ENCODE measurements at places on chromosomes 11 and 22. TPM values are rescaled to one million over a fixed set of nuclear protein-coding genes. Genes with fewer than 3 reads are reported as not detected.

- DNase-seq, result no peak
These were observed 21.0 kb upstream of the ADSL start for GRCh38 chr22:40325315-40325714.

DNA sequence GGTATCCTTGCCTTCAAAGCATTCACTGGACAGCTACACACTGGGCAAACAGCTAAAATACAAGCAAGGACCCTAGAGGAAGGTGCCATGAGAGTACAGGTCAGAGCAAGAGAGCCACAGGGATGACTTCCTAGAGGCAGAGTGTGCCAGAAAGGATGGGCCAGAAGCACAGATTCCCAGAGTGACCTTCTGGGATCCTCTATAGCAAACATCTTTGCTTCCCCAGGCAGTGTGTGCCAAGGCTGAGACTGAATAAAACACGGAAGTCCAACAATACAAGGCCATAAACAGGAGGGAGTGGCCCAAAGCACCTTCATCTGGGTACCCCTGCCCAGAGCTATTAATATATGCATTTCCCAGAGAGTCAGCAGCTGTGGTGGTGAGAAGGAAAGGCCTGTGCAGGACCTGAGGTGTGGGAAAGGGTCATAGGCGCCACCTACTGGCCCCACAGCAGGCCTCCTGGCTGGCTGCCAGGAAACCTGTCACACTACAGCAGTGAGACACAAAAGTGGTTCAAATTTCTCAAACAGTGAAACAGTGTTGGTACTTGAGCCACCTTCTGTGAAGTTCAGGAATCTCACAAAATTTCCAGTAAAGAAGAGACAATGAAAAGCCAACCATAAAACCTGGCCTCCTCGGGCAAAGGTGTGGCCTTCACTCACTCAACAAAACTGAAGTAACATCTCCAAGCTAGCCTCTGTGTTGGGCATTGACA is 20.3 kb downstream of the CLPB start:
- peak; percentile 59 for DNase-seq

GRCh38 chr22:31826443-31826842 is 72.6 kb downstream of the DEPDC5 start:
- no peak for DNase-seq

DNA sequence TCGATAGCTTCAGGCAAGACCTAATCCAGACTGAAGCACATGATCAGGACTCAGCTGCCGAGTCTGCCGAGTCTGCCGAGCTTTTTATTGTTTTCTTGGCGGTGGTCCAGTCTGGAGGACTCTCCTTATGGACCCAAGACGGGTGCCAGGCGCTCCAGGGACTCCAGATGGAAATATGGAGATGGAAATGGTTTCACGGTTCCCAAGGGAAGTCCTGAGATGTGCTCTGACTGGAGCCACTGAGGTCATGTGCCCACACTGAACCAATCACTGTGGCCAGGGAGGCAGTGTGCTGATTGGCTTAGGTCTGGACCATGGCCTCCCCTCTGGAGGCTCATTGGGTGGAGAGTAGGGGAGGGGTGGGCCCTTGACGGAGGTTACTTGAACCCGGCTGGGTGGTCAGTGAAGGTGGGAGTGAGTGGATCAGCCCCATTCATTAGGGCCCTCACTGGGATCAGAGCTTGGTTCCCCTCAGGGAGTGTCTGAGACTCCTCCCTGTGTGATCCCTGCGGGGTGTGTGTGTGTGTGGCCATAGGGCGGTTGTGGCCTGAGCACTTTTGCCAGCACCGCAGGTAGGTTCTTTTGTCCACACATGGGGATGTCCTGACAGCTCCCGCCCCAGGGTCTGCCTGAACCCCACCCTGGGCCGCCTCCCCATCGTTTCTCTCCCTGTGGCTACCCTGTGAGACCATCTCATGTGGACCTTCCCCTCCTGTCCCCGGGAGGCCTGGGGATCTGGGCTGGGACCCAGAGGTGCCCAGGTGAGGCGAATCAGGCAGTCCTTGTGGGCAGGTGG is 14.0 kb downstream of the RPS6KA4 start:
- DNase-seq, result no peak

DNA sequence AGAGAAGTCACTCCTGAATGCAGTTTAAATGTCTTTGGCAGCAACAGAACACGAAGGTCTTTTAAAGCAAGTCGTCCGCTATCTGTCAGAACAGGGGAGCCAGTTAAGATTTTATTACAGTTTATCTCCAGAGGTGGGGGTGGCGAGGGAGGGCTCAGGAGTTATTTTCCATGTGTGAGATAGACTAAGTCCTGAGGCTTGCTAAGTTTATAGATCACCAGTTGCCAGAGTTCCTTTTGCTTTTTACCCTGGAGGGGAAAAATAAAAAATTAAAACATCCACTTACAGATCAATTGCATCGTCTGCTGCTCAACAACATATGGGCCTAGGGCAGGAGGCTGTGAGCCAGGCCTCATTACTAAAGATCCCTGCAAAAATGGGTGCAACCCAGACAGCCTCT is 90.7 kb downstream of the SNX19 start:
- no peak for DNase-seq

GRCh38 chr11:114081641-114082414 is 22.3 kb downstream of the ZBTB16 start:
- DNase-seq, result no peak

DNA sequence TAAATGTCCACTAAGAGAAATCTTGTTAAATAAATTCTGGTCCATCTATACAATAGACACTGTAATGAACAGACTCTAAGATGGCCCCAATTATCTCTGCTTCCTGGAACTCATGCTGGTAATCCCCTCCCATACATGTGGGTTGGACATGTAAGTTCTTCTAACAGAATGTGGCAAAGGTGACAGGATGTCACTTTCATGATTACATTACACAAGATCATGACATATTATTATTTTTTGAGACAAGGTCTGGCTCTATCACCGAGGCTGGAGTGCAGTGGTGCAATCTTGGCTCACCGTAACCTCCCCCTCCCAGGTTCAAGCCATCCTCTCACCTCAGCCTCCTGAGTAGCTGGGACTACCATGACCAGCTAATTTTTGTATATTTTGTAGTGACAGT is 14.6 kb upstream of the NDUFC2 start:
- no peak for DNase-seq

DNA sequence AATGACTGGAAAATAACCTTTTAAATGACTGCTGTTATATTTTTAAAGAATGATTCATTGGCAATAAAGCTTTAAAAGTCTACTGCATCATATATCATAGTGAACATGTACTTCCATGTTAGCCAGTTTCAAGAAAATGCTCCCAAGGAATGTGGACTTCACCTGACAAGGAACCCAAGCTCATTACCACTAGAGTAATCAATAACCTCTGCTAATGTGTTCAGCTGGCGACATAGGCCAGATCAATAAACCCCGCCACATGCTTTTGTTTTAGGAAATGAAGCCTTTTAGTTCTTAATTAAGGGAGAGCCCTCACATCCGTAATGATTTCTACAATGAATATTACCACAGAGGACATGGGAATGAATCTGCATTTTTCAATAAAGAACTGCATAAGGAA is 1219.9 kb upstream of the CNTN5 start:
- DNase-seq, result no peak

DNA sequence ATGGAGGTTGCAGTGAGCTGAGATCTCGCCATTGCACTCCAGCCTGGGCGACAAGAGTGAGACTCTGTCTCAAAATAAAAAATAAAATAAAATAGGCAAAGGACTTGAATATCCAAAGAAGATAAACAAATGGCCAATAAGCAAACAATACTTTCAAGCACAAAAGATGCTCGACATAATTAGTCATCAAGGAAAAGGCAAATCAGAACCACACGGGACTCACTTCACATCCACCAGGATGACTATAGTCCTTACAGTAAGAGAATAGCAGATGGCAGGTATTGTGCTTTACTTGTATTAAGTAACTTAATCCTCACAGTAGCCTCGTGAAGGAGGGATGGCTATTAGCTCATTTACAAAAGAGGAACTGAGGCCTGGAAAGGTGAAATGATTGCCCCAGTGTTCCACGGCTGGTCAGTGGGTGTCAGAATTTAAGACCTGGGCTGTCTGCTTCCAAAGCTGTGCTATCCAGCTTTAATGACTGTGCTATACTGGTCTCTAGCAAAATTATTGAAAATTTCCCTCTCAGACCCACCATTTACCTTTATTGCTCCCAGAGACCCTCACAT is 40.2 kb upstream of the RBFOX2 start:
- no peak for DNase-seq

GRCh38 chr22:46448333-46448732 is 89.1 kb downstream of the CELSR1 start:
- no peak for DNase-seq

DNA sequence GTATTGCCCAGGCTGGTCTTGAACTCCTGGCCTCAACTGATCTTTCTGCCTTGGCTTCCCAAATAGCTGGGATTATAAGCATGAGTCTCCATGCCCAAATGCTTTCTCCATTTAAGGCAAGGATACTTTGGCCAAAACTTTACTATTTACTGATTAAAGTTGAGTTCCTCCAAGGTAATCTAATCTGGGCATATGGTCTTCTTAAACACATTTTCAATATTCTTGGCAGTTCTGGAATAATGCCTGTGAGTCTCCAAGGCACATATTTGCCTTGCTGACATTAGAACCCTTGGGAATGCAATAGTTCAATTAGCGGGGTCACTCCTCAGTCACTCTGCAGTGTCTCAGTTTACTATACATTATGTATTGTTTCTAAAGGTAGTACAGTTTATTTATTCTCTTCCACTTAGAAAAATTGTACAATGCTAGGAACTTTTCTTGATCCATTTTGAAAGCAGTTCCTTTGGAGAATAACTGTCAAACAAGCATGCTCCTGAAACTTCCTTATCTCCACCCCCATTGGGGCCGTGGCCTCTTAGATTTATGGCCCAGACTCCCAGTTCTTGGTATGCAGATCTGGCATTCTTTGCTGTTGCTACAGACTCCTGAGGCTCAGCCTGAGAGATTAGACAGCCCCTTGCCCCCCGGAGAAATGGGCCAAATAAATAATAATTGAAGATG is 13.1 kb upstream of the RAB38 start:
- DNase-seq, result no peak

GRCh38 chr11:93512073-93512475 is 31.1 kb downstream of the SMCO4 start:
- no peak for DNase-seq

DNA sequence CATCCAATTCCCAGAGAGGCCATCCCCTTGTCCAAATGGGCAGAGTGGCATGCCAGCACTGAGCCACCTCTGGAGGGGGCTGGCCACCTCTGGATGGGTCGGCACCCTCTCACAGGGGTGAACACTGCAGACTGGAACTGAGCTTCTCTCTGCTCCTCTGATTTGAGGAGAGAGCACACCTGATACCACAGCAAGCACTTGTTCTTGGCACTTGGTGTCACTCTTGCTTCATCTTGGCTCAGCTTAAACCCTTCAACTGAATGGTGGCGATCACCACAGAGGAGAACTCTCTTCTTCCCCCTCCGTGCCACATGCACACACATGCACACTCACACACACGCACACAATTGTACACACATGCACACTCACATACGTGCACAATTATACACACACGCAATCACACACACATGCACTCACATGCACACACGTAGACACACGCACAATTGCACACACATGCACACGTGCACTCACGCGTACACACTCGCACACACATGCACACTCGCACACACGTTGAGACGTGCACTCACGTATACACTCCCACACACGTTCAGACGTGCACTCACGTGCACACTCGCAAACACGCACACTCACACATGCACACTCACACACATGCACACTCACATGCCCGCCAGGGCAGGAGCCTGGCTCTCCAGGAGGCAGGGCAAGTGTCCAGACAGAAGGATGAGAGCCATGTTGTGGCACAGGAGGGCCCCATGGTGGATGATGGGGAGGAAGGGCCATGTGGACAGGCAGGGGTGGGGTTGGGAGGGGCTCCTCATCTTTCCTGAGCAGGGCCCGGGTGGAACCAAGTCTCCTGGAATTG is 23.4 kb downstream of the OVOL1 start:
- no peak for DNase-seq

GRCh38 chr11:74673693-74674360 is 57.4 kb downstream of the CHRDL2 start:
- no peak for DNase-seq

DNA sequence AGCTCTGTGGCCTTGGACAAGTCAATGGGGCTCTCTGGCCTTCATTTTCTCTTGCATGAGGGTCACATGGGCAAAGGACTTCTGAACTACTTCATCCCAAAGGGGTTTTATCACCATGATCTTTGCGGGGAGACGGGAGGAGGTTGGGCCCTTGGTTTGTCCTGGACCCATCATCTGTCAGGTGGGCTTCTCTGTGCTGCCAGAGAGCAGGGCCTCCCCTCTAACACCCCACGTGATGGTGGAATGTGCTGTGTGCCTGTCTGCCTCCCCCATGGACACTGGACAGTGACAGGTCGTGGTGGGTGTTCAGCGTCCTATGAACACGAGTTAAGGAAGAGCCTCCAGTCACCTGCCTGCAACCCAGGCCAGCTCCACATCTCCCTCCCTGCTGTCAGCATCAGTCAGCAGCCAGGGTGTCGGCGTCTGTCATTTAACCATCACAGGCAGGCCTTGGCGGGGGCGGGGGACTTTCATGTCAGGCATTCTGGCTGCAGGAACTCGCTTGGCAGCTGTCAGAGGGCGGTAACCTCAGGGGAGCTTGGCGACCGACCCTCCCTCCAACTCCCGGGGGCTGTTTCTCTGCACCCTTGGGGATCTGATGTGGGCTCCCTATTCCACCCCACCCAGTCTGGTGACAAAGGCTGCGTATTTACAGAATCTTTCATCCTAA is 2.6 kb upstream of the SUN2 start:
- no peak for DNase-seq

DNA sequence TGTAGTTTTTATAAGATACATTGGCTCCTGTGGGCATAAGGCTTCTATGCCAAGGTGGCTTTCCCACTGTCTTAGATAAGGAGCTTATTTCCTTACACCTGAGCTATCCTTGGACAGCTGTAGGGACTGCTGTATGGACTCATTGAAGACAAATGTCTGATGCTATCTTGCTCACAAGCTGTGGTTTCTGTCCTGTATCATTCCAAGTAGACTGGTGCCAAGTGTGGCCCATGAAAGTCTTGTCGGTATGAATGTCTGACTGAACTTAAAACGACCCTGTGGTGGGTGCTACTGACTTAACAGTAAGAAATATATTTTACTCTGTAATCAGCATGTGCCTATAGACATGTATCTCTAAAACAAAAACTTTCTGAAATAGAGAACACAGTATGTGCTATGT is 45.0 kb downstream of the LARGE2 start:
- DNase-seq, result no peak

DNA sequence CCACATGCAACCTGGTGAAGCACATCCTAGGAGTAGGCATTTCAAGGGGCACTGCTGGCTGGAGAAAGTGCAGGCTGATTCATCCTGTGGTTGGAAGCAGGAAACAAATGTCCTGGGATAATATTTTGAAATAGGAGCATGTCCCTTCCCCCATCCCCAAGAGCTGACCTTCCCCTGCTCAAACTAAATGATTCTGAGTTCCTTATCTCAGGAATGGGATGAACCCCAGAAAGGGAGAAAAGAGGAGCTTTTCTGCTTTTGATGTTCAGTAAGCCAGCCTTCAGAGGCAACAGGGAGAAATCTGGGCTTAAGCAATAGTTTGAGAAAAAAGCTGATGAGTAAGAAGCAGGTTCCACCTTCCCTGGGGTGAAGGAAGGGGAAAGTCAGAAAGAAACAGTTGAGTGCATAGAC is 19.5 kb upstream of the SPON1 start:
- no peak for DNase-seq

MAPK8IP1 gene
- total RNA-seq, result 48.1 TPM

MRGPRF gene
- total RNA-seq, result 0.24 TPM

MISFA gene
- total RNA-seq, result 8.4 TPM

MIAT gene
- 1.3 TPM for total RNA-seq

APOL1 gene
- not detected for total RNA-seq

GGTLC2 gene
- not detected for total RNA-seq

APOA1 gene
- 203 TPM for total RNA-seq

All from progenitor cell of endocrine pancreas (in vitro differentiated cells).